ENCODE measurements at places on chromosomes 1 and 21.

- DNase-seq, result no peak
These were observed 6.7 kb downstream of the GON4L start for GRCh38 chr1:155850345-155850744.

GRCh38 chr1:77288275-77288674 lies 6.5 kb downstream of the AK5 start:
- no peak for DNase-seq

GRCh38 chr1:208709981-208710380 lies 465.8 kb upstream of the PLXNA2 start:
- no peak for DNase-seq

- DNase-seq, result no peak
These were observed 2.0 kb downstream of the KRTAP10-9 start for GRCh38 chr21:44628707-44629391.

- no peak for DNase-seq
These were observed 150.6 kb upstream of the HMGB4 start for GRCh38 chr1:33713058-33713877.

GRCh38 chr1:90394247-90394646 lies 322.9 kb downstream of the BARHL2 start:
- DNase-seq, result no peak

GRCh38 chr1:12552111-12552888 lies 65.7 kb downstream of the DHRS3 start:
- no peak for DNase-seq

DNA sequence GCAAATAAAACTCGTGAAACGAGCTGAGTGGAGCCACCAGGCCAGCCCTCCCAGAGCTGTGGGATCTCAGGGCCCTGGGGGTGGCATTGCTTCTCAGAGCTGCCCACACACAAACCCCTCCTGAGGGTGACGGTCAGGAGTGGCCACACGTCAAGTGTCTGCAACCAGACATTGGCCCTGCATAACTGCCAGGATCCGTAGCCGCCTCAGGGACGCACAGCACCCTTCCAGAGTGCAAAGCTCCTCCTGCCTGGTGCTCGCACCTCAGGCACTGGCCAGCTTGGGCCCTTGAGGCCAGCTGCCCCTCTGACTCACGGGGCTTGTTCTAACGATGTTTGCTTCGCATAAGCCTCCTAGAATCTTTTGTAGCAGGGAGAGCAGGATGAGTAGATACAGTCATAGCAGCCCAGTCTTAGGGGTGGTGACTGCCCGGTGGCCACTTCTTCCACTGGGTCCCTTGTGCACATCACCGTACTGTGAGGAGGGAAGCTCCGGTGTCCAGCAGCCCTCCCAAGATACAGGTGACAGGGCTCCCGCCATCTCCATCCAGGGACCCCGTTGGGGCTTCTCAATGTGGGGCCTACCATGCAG lies 5.0 kb downstream of the WNT3A start:
- no peak for DNase-seq

DNA sequence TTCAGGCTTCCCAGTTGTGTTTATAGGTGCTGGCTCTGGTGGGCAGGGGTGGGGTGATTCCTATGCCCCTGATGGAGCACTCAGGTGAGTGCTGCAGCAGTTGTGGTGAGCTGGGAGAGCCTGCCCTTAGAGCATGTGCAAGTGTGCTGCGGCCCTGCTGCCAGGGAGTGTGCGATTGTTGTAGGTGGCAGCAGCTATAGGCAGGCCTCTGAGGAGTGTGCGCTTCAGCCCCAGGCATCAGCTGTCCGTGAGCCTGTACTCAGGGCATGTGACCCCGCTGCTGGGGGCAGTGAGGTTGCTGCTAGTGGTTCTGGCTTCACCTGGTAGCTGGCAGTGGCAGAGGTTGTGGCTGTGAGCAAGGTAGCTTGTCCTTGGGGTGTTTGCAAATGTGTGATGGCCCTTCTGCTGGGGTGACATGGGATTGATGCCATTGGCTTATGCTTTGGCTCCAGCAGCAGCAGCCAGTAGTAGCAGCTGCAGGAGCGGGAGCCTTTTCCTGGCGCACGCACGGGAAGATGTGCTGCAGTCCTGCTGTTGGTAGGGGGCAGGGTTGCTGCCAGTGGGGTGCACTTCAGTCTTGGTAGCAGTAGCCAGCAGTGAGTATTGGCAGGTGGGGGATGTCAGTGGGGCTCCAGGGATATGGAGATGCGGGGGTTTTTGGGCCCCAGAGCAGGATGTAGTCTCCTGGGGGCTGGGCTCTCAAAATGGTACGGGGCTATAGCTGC lies 37.7 kb downstream of the SYCP1 start:
- DNase-seq, result no peak

GRCh38 chr1:175904808-175905207 lies 161.4 kb upstream of the TNR start:
- DNase-seq, result no peak

DNA sequence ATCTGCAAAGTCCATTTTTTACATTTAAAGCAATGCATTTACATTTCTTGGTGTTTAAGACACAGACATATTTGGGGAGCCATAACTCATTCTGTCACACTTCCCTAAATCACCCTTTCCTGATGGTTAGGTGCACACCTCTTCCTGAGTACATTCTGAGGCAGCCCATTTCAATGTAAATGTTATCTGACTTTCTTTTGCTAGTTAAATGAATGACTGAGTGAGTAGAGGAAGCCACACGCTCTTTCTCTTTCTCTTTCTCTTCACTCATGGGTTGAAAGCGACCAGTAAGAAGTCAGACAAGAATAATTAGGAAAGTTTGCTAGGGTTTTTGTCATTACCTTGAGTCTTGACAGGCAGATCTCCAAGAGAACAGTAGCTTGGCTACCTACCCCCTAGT lies 143.1 kb downstream of the S1PR1 start:
- no peak for DNase-seq

DNA sequence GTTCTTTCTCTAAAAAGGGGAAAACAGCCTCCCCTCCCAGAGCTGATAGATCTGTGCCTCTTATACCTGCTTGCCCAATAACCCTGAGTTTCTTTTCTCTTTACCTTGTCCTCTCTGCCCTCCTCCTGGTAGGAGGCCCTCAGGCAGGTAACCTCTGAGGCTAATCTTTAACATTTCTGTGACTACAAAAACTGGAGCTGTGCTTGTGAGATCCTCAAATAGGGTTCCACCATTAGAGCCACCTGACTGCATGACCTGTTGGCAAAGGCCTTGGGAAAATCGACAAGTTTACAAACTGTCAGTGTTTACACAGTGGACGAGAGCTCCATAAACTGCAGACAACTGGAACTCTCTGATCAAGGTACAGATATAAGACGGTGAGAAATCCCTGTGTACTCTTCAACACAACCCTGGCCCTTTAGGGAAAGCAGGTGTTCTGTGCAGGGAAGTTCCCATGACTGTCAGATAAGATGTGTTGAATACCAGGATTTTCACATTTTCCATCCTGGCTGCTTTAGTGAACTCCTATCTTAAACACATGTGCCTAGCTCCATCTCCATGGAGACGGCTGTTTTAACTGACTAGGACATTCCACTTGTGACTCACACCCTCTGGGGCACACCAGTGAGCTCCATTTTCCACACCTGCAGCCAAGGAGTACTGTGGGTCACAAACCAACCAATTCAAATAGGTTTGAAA lies 38.3 kb downstream of the ECE1 start:
- DNase-seq, result no peak

DNA sequence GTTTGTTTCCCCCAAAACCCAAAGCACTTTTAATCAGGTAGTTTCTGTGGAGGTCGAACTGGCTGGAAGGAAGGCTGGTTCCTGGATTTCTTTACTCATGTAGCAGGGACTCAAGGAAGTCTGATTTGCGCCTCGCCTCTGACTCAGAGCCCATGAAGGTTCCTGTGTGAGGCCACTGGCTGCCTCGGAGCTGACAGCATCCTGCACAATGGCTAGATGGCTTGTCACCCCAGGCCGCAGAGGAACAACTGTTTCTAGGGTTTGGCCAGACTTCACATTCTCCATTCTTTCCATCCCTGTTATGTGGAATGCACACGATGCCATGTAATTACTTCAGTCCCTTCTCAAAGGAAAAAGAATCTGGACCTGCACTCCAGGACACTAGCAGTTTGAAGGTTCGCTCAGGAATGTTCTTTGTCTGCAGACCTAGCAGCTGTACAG lies 39.1 kb upstream of the PRSS38 start:
- DNase-seq, result no peak

- no peak for DNase-seq
These were observed 10.3 kb downstream of the SLC1A7 start for GRCh38 chr1:53132176-53132575.

GRCh38 chr21:32549440-32549839 lies 35.9 kb downstream of the TCP10L start:
- DNase-seq, result no peak

DNA sequence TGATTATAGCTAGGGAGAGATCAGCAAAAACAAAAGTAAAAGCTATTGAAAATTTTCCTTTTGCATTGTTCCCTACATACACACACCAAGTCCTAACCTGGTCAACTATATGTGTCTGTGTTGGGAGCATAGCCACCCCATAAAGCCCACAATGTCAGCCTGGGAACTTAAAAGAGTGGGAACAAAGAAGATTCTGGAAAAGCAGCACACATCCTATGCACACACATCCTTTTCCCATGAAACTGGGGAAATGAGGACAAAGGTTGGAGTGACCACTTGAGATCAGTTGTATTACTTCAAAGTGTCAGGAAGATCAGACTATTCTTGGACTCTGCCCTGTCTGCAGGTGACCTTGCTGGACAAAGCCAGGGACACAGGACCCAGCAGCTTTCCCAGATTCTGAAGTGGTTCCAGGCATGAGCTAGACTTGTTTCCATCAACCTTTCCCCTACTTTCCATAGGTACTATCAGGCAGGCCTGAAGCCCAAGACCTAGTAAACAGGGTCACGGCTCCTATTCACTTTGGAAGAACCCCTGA lies 15.9 kb downstream of the TXNIP start:
- no peak for DNase-seq

DNA sequence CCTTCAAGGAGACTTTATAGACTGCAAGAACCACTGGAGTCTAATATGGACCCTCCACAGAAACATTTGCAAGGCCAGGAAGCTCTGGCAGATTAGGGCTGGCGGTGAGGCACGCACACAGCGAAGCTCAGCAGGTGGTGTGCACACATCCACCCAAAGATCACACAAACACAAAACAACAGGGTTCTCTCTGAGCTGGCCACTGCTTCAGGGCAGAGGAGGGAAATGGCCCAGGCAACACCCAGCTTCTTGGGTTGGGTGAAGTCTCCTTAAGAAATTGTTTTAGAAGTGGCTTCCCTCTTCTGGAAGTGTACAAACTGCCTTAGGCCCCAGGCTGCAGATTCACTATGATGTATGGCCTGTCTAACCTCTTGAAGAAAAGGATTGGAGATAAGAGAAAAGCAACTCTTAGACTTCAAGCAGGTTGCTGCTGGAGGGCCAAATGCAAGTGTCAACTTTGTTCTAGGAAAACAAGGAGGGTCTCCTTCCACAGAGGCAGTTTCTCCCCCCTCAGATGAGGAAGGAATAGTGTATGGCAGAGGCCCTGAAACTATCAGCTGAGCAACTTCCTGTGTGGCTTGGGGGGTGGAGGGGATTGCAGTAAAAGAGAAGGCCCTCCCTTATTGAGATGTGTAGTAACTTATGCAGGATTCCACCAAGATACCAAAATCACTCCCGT lies 2.0 kb downstream of the RCSD1 start:
- peak; percentile 46 for DNase-seq

- DNase-seq, result no peak
These were observed 8.6 kb upstream of the PIGV start for GRCh38 chr1:26779098-26779668.

DNA sequence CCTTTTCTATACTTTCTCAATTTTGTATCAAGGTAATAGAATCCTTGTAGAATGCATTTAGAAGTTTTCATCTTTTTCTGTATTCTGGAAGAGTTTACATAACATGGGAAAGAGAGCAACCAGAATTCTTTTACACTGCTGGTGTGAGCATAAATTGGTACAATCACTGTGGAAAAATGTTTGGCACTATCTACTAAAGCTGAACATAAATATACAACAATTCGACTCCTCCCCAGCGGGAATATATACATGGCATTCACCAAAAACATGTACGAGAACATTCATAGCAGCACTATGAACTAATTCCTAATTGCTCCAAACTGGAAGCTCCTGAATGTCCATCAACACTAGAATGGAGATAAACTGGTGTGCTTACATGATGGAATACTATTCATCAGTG lies 1.8 kb upstream of the ACBD6 start:
- no peak for DNase-seq
